Cerebellar cortex (tissue), 1 donor: ENCODE measurements at places on chromosomes 4 and X.

DNA sequence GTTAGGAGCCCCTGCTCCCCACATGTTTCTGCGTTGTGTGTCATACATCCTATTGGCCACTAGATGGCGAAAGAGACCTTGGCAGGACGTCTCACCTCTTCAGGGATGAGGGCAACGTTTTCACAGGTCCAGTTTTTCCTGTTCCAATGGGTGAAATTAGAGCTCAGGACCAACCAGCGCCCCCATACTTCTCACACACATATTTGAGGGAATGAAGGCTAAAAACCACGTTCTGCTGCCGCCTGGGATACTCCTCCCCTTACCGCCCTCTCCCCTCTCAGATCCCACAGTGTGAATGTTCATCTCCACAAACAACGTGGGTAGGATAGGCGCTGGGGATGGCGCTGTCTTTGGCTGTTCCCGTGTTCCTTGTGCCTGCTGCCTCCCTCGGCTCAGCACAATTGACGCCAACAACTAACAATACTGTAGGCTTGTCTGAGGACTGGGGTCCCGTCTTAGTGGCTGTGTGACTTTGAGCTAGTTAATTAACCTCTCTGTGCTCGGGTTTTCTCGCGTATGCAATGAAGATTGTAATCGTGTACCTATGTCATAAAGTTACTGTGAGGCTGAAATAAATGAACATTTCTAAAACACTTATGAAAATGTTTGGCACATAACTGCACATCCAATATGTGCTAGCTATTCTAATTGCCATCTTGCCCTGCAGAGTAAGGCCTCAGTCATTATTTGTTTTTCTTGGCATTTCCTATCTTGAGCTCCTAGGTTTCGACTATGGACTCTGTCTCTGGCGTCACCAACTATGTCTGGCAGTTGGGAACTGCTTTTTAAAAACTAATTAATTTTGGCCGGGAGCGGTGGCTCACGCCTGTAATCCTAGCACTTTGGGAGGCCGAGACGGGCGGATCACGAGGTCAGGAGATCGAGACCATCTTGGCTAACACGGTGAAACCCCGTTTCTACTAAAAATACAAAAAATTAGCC, 181.3 kb upstream of the STK26 start:
- DNase-seq = peak; percentile 41

DNA sequence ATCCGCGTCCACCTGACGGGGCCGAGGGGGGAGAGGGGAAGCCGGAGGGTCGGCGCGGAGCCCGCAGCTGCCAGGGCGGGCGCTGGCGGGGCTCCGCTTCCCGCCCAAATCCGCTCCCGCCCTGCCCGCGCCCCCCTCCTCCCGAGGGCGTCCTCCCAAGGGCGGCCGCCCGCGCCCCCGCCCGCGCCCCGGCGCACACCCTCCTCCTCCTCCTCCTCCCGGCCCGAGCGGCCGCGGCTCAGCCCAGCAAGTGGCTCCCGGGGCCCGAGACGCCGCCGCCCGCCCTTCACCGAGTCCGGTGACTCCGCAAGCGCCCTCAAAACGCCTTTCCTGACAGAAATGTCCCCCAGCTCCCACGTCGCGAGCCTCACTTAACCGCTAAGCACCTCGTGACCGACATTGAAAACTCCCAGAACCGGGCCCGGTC, 487 bp downstream of the HMGB2 start:
- no peak for DNase-seq

DNA sequence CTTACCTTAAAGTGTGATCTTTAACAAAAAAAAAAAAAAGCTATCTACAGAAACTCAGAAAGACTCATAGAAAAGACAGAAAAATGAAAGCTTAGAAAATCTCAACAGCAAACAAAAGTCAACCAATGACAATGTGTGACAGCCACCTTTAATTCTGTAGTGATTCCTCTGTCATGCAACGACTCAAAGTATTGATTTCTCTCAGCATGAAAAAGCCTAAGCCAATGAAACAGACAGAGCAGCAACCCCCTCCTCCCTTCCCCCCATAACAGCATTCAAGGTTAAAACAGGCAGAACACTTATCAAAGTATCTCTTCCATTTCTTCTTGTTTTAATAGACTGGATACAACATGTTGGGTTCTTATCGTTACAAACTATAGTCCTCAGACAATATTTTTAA, 112.5 kb downstream of the MAB21L2 start:
- no peak for DNase-seq

GRCh38 chr4:159341522-159341921, 238.6 kb downstream of the RAPGEF2 start:
- no peak for DNase-seq

GRCh38 chrX:151974336-151975227, at the start of gene GABRE:
Gene GABRE (minus strand): TSS chrX:151974676. CDS start chrX:151974625, 51 bp downstream.
- no peak for DNase-seq
